ENCODE measurements at places on chromosomes 13 and 19.
A peak's percentile ranks its signal among the peaks of the same experiment; 100 is the strongest.

GRCh38 chr13:59748046-59748445, 415.7 kb downstream of the DIAPH3 start:
- DNase-seq, result no peak

DNA sequence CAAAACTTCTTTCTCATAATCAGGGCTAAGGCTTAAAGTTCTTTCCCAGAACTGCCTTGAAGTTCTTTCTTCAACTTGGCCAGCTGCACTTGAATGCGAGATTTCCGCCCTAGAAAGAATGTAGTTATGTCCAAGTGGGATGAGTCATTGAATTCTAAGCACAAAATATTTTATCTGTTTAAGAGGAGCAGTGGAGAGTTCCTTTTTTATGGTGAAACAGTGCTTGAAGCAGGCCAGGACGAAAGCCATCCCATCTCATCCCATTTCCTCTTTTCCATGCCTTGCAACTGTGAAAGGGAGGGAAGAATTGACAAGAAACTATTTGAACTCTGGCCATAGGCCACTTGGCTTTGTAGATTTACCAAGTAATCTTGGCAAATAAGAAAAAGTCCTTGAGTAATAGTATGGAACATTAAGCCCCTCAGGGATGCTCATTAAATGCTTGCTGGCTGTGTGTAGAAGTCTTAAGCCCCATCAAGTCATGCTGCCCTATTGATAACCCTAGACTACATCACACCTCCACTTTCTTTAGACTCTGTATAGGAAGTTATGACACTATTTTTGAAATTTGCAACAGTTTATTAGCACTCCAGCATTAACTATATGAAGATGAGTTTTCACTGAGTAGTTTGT, 174.5 kb downstream of the KCTD12 start:
- DNase-seq, result no peak

DNA sequence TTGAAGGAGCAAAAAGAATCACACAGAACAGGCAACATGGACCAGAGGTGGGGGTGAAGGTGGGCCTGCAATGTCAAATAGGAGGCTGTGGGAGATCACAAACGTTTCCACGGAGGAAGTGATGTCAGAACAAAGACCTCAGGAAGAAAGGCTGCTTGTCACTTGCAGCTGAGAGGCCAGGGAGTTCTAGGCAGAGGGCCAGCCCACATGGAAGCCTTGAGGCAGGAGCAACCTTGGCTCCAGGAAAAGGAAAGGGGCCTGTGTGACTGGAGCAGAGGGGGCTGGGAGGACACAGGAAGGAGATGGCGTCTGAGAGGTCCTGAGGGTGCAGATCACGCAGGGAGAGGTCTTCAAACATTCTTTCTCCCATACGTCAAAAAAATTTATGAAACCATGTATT, 16.3 kb downstream of the ZNF160 start:
- DNase-seq, result no peak

- no peak for DNase-seq
These were observed 583.1 kb downstream of the EFNB2 start for GRCh38 chr13:105952233-105952972.

DNA sequence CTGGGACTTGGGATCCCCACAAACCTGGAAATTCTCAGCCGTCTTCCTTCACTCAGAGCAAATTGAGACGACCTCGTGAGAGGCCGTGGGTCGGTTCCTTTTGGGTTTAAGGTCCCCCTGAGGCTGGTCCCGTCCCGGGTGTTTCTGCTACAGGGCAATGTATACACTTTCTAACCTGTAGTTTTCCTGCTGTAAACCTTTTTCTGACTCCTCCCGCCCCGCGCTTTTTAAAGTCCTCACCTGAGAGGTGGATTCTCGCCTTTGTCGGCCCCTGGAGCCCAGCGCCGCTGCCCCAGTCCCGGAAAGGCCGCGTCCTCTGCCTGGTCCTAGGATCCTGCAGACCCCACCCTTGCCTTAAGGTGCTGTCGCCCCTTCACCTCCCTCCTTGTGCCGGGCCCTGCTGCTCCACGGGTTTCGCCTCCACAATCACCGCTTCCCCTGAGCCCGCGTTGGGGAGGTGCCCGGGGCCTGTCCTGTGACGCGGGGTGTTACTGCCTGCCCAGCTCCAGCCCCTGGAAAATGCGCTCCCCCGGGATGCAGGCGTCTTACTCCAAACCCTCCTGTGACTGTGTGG, 391 bp downstream of the ZNF761 start:
- peak; percentile 13 for DNase-seq

DNA sequence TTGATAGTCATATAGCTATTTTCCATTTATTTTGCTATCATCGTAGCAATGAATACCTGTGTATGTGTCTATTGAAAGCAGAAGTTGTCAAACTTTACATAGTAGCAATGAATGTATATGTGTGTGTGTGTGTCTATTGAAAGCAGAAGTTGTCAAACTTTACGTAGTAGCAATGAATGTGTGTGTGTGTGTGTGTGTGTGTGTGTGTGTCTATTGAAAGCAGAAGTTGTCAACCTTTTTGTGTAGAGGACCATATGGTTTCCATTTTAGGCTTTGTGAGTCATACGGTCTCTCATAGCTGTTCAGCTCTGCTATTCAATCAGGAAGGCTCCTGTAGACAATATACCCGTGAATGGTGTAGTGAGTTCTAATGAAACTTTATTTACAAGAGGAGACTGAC, 20.8 kb downstream of the NLRP4 start:
- DNase-seq, result no peak

GRCh38 chr19:29324291-29324680, 111.3 kb upstream of the UQCRFS1 start:
- no peak for DNase-seq

DNA sequence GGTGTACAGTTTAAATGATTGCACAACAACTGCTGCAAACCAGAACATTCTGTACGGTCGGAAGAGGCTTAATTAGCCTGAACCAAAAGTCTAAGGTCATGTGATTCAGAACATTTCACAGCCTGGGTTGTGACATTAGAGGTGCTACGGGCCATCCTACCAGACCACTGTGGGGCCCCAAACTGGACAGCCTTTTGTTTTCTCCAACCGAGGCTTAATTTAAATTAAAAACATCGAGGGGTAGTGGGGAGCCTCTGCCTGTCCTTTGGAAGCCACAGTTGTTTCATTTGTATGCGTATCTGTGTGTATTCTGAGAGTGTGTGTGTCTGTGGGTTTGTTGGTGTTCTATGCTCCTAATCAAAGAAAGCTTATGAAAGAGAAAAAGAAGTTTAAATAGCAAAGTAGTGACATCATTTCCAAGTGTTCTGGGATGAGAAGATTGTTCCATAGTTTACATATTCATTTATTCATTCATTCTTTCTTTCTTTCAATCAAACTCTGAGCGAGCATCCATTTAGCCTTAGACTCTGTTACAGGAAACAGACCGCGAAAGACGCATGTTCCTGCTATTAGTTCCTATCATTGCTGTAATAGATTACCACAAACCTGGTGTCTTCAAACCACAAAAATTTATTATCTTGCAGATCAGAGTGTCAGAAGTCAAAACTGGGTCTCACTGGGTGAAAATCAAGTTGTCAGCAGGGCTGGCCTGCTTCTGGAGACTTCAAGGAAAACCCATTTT, 444.8 kb downstream of the FOXO1 start:
- DNase-seq, result no peak

DNA sequence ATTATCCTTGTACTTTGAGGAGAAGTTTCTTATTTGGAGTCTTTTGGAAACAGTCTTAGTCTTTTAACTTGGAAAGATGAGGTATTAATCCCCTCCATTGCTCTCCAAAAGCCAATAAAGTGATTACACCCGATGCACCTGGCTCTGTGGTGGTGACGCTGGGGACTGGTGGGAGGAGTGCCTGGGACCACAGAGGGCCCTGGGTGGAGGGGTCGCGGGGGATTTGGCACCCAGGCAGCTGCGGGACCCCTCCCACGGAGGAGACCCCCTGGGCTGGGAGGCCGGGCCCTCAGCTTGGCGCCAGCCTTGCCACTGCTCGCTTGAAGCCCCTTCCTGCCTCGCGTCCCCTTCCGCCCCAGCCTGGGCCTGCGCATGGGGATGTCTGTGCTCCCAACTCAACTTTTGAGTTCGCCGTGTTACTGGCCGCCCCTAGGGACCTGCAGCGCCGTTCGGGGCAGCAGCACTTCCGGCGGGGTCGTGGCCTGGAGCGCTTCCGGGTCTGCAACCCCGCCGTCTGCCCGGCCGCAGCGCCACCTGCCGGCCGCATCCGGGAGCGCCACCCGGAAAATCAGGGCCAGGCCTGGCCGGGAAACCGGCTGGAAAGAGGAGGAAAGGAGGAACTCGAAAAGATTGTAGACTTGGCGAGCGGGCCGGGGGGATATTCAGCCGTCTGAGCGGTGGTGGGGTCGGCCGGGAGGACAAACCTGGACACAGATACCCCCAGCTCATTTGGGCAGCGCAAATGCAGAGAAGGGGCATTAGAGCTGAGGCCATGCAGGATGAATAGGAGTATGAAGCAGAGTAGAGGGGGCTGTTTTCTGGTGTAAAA, 8.4 kb downstream of the PEAK3 start:
- peak; percentile 23 for DNase-seq

GRCh38 chr13:75454497-75454896, 27.5 kb downstream of the TBC1D4 start:
- no peak for DNase-seq

- DNase-seq, result no peak
These were observed 184.8 kb downstream of the KDM4B start for GRCh38 chr19:5153601-5154128.

GRCh38 chr13:29595380-29596063, at the start of gene SLC7A1:
TSS of gene SLC7A1 (minus strand) at chr13:29595688. CDS start at chr13:29536188, 59,500 bp downstream.
- DNase-seq, result peak; percentile 53

All from bone marrow (tissue), 2 donors.